ENCODE measurements at places on chromosomes 2 and 18. TPM values are rescaled to one million over a fixed set of nuclear protein-coding genes. Genes with fewer than 3 reads are reported as not detected.

DNA sequence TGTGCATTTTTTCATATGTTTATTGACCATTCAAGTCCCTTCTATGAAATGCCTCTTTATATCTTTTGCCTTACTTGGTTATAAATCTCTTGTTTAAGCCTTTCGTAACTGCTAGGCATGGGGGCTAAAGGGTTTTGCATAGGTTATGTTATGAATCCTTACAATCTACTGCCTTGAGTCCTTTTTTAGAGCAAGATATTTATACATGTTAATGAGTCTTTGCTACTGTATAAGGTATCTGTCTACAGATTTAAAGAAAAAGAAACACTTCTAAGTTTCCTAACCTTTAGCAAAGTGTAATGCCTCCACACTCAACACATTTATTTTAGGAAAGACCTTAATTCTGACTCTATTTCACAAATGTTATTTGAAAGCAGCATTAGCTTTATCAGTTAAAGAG, 43.6 kb upstream of the XPO1 start:
- DNase-seq = no peak

DNA sequence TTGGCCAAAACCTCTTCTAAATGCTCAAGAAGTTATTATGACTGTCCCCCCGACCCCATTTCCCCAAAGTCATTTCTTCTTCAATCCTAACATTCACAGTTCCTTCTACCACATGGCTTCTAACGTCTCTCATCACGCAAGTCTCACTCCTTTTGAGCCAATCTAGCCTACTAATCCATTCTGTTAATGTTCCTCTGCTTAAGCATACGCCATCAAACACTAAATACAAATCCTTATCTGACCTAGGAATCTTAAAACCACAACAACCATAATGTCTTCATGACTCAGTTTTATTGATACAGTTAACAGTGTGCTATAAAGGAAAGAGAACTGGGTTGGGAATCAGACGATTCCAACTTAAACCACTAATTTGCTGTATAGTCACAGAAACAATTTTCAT, 23.9 kb downstream of the HNRNPLL start:
- no peak for DNase-seq

Gene SERPINB10
- total RNA-seq = not detected

DNA sequence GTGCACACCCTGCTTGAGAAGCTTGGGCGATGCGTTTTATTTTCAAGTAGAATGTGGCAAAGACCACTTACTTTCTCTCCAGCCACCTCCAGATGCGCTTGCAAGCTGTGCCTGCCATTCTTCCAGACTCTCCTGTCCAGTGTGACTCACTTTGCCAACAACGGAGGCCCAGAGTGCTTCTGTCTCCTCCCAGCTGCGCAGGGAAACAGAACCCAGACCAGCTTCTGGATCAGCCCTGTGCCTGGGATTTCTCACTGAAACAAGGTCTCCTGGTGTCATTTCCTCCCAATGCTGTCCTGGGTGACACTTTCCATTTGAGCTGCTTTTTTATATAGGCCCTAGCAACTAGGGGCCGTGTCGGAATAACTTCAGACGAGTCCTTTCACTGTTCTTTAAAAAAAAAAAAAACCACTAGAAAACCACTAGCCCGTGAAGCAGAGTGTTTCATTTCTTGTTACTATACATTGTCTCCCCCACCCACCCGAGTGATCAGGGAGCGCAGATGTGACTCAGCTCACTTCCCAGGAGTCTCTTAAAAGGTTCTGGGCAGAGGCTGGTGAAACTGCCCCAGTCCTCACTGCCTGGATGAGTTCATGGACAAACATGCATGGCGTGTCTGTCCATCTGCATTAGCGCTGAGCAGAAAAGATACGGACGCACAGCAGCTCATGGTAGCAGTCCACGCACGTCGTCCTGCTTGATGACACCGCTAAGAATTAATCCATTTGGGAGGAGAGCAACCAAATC, 25.3 kb upstream of the RPL31 start:
- no peak for DNase-seq

- no peak for DNase-seq
These were observed 151.2 kb downstream of the PRPF40A start for GRCh38 chr2:152565884-152566727.

Gene ZSWIM2
- total RNA-seq = not detected

DNA sequence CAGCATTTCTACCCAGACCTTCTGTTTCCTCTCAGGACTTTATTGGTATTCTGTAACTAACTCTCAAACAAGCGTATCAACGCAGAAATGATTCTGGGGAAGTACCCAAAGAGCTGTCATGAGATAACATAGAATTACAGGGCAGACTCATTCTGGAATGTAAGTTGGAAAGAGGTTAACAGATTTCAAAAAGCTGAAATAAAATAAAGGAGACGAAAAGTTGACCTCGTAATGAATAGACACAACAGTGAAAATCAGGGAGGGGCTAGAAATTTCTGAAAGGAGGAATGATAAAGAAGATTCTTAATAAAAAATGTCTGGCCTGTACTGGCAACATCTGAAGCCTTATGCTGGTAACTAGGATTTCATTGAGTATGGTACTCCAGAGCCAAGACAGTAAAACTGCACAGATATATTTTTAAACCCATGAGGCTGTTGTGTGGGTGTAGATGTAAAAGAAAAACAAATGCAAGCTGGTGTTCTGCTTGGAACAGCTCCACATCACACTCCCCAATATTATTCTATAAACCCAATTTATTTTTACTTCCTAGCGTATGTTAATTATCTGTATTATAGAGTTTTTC, 23.9 kb downstream of the RBMS1 start:
- DNase-seq = no peak

Gene RAX
- total RNA-seq = not detected

Gene ABCG8
- not detected for total RNA-seq

DNA sequence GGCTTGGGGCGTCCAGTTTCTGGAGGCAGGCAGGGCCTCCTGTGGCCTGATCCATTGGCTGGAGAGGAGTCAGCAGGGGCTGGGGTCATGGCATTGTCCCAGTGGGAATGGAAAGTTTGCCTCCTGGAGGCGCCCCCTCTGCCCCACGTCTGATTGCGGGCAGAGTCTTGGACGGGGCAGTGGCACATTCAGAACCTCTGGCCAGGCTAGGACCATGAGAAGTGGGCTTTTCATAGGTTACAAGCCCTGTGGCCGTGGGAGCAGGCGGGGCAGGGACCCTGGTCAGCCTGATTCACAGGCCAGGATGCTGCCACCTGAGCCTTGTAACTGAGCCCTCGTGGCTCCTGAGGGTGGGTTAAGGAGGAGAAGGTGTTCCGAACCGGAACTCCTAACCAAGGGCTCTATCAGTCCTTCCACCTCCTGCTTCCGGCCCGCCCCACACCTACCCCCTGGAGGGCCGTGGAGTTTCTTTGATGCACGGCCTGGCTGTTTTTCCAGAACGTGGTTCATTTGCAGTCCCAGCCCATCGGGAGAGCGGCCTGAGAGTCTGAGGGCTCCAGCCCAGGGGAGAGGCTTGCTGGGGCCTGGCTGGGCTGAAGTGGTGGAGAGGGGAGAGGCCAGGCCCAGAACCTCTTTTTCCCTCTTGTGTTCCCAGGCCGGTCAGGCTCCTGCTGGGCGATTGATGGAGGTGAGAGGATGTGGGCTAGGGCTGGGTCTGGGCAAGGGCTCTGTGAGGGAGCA, 43.9 kb upstream of the PLB1 start:
- DNase-seq = no peak

DNA sequence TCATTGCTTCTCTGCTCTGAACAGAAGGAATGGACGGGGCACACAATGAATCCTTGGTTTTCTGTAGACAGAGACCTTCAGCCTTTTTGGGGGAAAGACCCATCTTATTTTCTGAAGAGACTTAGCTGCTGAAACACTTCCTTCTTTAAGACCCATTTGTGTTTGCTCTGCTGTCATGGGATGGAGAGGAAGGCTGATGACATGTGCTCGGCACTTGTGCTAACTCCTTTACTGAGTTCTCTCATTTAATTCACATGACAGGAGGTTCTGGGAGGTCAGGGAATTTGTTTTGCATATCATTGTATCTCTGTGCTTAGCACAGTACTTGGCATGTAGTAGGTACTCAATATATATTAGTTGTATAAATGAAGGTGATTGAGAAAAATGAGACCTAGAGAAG, 39.0 kb downstream of the OXER1 start:
- no peak for DNase-seq

Gene CD302
- total RNA-seq = 13.4 TPM

GRCh38 chr2:184654945-184655344, 56.6 kb downstream of the ZNF804A start:
- no peak for DNase-seq

DNA sequence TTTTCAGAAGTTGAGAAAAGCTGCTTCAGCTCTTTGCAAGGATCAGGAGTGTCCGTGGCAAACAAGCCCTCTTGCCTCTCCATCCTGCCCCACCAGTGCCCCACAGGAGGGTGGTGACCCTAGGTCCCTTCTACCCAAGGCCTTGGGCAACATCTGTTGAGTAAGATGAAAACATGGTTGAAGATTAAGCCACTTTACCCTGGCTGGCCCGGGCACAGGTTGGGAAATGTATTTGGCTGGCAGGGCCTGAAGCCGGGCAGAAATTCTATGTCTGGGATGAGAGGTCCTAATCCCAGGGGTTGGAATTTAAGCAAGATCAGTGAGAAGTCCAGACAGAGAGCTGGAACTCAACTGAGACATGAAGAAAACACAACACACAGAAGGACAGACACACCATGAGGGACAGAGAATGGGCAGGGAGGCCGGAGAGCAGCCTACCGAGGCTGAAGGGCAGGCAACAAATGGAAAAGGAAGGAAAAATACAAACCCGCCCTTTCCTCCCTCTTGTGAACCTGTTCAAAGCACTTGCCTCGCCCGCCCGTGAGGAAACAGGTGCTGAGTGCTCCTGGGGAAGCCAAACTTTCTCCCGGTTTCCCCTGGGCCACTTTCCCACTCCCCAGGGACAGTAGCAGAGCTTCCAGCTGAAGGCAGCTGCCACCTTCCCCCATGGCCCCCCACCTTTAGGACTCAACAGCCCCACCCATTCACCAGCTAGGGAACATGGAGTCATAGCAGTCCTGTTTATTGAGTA, 86.1 kb downstream of the TNS1 start:
- DNase-seq = no peak

- no peak for DNase-seq
These were observed 53.5 kb upstream of the C2orf15 start for GRCh38 chr2:99088017-99088416.

Data from dermis blood vessel endothelial cell (primary cell).